ENCODE measurements at places on chromosomes 4 and X. TPM values are rescaled to one million over a fixed set of nuclear protein-coding genes. Genes with fewer than 3 reads are reported as not detected.

The LRIT3 gene
- total RNA-seq: not detected

The ZNF711 gene
- 5.3 TPM for total RNA-seq

The ZFP42 gene
- total RNA-seq: not detected

The EDA2R gene
- total RNA-seq: 3.8 TPM

The NUDT10 gene
- total RNA-seq: 0.81 TPM

The TENM3 gene
- total RNA-seq: 17.8 TPM

The CLDN2 gene
- total RNA-seq: not detected

The LINC00632 gene
- total RNA-seq: 0.46 TPM

The FAM149A gene
- total RNA-seq: 0.40 TPM

The F11 gene
- not detected for total RNA-seq

The CLIC2 gene
- total RNA-seq: 7.3 TPM

The TREX2 gene
- total RNA-seq: 0.73 TPM

The AR gene
- total RNA-seq: 11.4 TPM

The SLC4A4 gene
- total RNA-seq: 0.20 TPM

The NDNF gene
- not detected for total RNA-seq

The TMPRSS11B gene
- not detected for total RNA-seq

The C4orf36 gene
- total RNA-seq: 0.40 TPM

The MAGEE2 gene
- not detected for total RNA-seq

The NHS gene
- total RNA-seq: 0.07 TPM

The HTN3 gene
- not detected for total RNA-seq

The MSANTD1 gene
- total RNA-seq: 0.07 TPM
